Stimulated activated CD4-positive, alpha-beta T cell treated with anti-CD3 and anti-CD28 coated beads, Interleukin-12 subunit alpha, Interleukin-12 subunit beta, amount 100 ng/mL, for 4 hours (primary cell): ENCODE measurements at places on chromosomes 1 and 21.
A peak's percentile ranks its signal among the peaks of the same experiment; 100 is the strongest.

- DNase-seq = no peak
Measured at GRCh38 chr1:160207771-160208556, 2.8 kb downstream of the PEA15 start.

GRCh38 chr1:36062315-36062714 lies 21.6 kb upstream of the TEKT2 start:
- no peak for DNase-seq

DNA sequence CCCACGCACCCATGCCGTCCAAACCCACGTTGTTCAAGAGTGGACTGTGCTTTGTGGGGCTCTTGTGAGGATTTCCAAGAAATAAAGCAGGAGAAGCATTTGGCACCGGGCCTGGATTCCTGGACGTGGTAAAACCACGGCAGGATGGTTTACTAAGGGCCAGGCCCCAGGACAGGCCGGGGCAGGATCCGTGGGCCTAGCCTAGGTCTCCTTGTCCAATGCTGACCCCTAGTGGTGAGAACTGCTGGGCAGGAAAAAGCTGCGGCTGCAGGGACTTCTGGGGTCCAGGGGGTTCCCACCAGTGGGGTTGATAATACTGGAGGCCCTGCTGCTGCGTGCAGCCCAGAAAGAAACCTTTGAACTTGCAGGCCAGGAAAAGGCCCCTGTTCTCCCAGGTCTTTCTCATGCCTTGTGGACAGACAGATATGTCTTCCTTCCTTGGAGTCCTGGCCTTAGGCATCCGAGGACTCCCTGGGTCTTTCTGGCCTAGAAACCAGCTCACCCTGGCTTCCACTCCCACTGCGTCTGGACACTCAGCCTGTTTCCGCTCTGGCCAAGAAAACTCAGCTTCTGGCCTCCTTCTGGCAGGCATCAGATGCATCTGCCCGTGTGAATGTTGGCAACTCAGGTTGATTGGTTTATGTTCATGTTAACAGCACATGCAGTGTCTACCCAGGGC lies 106.9 kb upstream of the TMEM51 start:
- DNase-seq = peak; percentile 50

GRCh38 chr1:23444596-23445390 lies 20.2 kb upstream of the TCEA3 start:
- no peak for DNase-seq

DNA sequence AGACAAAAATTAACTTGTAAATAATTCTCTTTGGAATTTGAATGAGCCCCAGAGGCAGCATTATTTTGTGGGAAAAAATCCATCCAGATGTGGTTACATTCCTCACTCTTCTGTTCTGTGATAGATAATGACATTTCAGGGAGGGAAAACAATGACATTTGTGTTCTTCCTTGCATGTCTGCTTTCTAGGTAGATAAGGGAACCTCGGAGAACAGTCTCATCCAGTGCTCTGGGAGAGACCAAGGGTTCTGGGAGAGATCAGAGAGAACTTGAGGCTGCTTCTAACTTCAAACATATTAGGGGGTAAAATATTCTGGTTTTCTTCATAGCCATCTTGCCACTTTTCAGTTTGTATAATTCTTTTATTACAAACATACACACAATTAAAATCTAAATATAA lies 269.2 kb downstream of the NEGR1 start:
- DNase-seq = no peak

DNA sequence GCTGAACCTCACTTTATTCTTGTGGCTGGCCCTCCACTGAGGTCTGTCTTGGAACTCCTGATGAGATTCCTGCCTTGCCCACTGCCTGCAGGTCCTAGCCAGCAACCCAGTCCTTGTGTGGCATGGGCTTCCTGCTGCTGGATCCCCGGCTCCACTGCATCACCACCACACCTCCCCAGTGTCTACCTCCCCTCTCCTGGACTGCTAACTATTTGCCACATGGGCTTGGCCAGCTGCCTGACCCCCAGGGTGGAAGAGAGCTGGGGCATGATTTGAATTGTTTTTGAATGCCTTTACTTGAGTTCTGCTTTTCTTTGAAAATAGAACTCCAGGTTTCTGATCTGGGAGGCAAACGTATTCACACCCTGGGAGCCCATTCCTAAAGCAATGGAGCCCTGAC lies 41.2 kb downstream of the SPAG17 start:
- no peak for DNase-seq

DNA sequence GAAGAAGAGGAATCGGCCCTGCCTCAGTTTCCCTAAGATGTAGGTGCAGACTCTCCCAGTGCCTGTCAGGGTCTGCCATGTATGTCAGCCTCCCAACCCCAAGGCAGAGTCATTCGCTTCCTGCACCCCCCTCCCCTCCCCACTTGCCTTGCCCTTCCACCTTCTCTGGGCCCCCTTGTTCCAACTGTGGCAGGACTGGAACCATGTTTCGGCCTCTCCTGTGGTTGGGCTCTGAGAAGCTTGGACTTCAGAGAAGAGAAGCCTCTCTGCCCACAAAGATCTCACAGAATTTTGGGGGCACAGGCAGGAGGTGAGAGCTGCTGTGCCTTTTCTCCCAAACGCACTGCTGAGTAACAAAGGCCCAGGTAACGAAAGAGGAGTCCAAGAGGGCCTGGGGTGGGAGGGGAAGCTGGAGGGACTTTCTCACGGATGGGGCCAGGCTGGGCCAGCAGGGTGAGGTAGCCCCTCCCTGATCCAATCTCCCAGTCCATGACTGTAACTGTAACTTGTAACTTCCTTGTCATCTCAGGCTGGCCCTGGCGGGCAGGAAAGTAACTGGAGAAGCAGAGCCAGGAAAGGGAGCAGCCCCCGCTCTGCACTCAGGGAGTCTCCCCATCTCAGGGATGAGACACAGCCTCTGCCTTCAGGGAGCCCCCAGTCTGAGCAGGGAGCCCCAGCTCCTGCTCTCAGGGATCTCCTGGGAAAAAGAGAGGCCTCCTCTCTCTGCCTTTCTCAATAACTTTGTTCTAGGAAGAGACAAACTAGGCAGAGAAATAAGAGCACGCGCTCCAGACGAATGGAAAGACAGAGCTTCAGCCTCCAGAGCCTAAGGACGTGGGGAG lies 11.3 kb downstream of the CRABP2 start:
- no peak for DNase-seq

- no peak for DNase-seq
Measured at GRCh38 chr1:44068442-44068921, 37.2 kb upstream of the SLC6A9 start.

DNA sequence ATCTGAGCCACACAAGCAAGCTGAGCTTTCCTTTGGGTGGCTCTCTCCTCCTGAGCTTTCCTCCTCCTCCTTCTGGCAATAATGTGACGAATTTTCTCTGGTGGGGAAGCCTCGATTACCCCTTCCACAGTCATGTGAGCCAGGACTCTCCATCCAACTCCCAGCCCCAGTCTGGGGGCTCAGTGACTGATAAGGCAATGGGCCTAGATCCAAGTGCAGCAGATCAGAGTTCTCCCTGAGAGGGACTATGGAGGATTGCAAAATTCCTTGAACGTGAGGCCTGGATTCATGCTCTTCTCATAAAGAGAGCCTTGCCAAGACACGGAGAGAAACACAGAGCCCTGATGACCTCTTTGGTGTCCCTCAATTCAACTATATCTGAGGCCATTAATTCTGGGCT lies 31.3 kb upstream of the TRIM67 start:
- DNase-seq = no peak

- DNase-seq = no peak
Measured at GRCh38 chr1:89607586-89608318, 25.2 kb upstream of the LRRC8C start.

- no peak for DNase-seq
Measured at GRCh38 chr1:49527606-49528305, 496.0 kb downstream of the AGBL4 start.

- no peak for DNase-seq
Measured at GRCh38 chr1:107202007-107202406, 61.2 kb downstream of the NTNG1 start.

DNA sequence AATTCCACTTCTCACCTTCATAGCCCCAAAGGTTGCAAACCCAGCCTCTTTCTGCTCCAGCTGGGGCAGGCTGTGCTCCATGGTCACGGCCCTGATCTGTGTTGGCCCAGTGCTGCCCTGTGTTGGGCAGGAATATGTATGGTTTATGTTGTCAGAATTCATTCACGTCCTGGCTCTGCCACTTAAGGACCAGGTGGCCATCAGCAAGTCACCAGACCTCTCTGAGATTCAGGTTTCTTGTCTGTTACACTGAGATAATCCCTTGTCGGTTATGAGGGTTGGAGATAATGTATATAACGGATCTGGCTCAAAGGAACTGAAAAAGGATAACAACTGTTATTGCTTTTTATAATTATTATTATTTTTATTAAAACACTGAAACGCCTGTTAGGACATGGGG lies 39.1 kb upstream of the SELENON start:
- no peak for DNase-seq

DNA sequence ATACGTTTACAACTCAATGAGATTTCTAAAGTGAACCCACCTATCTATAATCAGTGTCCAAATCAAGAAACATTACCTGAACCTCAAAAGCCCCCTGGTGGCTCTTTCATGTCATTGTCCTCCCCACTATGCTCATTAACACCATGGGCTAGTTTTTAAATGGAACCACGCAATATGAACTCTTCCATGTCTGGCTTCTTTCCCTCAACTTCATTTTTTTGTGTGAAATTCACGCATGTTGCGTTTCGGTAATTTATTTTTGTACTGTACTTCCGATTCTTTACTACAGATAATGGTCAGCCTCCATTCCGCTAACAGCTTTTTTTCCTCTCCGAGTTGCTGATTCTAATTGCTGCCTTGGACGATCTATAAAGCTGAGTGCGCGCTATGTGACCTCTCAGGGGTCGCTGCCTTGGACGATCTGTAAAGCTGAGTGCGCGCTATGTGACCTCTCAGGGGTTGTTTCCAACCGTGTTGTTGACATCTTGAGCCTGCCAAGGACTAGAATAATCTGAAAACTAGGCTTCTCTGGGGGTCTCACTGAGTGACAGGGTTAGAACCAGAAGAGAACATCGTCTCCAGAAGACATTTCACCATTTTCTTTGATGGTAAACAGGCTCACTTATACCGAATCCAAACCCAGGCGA lies 1.1 kb upstream of the CACYBP start:
- DNase-seq = peak; percentile 26
